B cell (primary cell): ENCODE measurements at places on chromosomes 11 and 22.

- peak; percentile 74 for DNase-seq
These were observed 78.2 kb downstream of the FAM76B start for GRCh38 chr11:95711162-95711944.

- DNase-seq = peak; percentile 20
These were observed 5.4 kb upstream of the GAS2L1 start for GRCh38 chr22:29300807-29301601.

- no peak for DNase-seq
These were observed 5.6 kb upstream of the PYGM start for GRCh38 chr11:64765291-64765850.

DNA sequence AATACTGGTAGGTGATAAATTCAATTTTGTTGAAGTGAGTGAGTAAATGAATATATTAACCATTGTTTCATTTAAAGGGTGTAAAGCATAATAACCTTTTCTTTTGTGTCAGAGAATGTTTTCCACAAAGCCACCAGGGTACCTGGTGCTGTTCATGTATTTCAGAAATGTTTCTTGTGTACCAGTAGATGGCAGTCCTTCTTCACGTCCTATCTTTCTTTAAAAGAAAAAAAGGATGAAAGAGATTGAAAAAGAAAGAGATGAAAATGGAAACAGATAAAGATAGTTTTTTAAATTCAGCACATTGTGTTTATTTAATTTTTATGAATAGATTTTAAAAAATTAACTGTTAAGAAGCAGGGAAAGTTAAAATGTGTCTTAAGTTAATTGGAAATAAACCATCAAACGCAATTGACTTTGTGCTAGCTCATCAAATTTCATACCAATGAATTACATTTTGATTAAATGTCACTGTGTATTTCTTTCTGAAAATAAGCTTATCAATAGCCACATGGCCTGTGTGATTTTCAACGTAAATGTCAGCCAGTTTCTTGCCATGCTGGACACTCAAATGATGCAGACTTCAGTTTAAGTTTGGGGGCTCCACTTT is 65.5 kb upstream of the CHORDC1 start:
- no peak for DNase-seq

DNA sequence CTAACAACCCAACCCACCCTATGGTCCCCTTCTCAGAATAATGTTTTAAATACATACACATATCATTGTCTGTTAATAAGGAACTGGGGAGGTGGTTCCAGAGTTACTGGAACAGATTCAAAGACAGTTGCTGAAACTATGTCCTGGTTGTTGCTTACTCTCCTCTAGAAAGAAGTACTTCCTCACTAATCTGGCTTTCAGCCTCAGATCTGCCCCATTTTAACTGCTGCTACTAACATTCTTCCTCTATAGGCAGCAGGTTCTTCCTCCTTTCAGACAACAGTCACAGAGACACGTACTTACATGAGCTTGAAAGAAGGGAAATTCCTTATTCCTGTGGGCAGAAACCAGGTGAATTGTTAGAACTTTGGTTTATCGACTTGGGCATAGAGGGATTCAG is 8.1 kb upstream of the NEU3 start:
- no peak for DNase-seq
